ENCODE measurements at places on chromosomes 4 and X.
A peak's percentile ranks its signal among the peaks of the same experiment; 100 is the strongest.

DNA sequence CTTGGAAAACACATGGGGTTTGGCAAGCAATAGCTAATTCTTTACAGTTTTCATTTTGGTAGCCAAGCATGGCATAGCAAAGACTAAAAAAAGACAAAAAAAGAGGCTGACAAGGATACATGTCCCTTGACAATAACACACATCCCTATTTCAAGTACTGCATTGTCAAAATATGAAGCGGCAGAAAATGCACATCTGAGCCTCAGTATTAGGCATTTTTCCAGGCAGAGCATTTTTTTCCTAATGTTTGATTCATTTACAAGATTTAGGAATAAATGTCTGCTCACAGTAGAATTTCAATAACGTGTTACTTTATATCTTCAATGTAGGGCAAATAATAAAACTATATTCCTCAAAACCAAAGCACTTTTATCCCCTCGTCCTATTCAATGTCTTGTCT lies 216.3 kb upstream of the PCDH18 start:
- DNase-seq: no peak

DNA sequence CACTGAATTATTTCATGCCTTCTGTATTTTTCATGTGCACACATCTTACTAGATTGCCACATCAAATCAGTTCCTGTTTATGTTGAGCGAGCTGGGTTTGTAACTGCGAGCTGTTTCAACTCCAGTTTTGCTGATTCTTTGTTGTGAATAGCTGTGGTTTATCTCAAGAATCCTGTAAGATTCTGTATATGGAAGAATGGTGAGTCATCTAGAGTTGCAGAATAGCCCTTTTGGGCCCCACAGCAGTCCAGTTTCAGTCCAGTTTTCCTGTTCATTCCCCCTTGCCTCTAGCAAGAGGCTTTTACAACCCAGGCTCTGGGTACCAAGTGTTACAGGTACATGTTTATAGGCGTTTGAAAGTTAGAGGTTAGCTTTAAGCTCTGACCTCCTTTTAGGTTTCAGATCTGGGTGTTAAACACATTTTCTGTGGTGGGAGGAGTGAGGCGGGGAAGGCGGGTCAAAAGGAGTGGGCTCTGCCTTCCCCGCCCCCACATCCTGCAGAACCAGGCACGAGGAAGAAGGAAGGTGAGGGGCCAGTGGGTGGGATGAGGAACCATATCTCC lies 32.7 kb downstream of the TBC1D14 start:
- no peak for DNase-seq

- DNase-seq: no peak
Observed at GRCh38 chrX:153522259-153522658, 4.8 kb downstream of the ATP2B3 start.

- no peak for DNase-seq
Observed at GRCh38 chr4:25792200-25792791, 70.5 kb downstream of the SEL1L3 start.

DNA sequence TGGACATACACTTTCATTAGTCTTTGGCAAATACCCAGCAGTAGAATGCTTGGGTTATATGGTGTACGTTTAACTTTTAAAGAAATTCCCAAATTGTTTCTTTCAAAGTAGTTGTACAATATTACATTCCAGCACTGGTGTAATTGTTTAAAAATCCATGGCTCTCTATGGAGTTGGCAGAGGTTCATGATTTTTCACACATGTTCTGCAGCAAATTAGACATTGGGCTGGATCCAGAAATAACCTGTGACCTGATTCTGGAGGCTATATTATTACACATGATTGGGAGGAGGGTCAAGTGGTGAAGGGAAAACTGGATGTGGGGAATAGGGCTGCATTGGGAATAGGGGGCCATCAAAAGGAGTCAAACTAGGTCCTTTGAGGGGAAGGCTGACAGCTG lies 41.9 kb downstream of the MAMLD1 start:
- no peak for DNase-seq

- no peak for DNase-seq
Observed at GRCh38 chrX:126164226-126164625, 1.9 kb downstream of the DCAF12L2 start.

DNA sequence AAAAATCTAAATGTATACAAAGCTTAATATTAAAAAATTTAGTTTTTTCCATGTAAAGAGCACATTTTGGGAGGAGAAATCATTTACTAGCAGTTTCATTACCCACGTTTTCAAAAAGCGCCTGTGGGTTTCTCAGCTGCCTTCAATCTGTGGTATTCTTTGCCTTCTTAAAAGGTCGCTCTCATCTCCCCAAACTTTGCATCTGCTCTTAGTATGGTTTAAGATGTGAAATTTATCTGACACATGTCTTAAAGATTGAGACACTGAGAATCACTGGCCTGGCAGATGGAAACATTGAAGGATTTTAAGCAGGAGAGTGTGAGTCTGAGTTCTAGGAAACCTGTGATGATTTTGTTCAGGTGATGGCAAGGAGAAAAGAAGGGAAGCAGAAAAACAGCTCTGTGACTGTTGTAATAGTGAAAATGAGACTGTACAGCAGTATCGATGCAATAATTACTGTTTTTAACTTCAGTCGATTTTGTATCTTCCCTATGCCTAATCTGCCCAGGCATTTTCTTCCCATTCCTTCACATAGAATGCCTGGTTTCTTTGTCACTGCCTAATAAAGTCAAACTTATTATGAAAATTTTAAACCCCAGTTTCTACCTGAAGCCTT lies 75.9 kb downstream of the PAQR3 start:
- DNase-seq: no peak

- no peak for DNase-seq
Observed at GRCh38 chr4:153115322-153116290, 88.6 kb upstream of the TRIM2 start.

DNA sequence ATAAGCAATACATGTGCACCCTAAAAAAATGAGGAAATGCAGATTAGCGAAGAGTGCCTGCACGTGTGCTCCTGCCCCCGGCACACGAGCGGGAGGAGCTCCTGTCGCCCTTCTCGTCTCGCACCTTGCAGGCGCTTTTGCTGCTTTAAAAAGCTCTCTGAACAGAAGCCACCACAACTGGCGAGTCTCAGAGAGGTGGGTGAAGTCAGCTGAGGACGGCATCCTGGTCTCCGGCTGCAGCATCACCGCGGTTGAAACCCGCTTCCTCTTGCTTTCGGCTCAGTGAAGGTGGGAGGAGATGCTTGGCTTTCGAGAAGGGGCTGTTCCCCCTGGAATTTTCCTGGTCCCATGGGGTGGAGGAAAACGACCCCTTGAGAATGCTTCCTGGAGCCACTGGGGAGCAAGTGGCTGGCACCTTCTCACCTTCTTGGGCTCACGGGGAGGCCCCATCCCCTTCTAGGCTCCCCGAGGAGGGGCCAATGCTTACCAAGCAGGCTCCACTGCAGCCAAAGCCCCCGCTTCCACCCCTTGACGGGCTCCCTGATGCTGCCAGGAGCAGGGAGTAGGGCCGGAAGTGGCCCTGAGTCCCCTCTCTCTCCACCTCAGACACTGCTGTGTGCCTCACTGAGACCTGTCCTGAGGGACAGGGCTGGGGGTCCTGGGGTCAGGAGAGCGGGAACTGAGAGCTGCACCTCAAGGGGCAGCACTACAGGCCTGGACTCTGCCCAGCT lies 29.2 kb upstream of the MXD4 start:
- no peak for DNase-seq

GRCh38 chrX:43728966-43729365 lies 72.9 kb downstream of the MAOA start:
- no peak for DNase-seq

GRCh38 chr4:54625391-54625790 lies 32.4 kb upstream of the KIT start:
- no peak for DNase-seq

DNA sequence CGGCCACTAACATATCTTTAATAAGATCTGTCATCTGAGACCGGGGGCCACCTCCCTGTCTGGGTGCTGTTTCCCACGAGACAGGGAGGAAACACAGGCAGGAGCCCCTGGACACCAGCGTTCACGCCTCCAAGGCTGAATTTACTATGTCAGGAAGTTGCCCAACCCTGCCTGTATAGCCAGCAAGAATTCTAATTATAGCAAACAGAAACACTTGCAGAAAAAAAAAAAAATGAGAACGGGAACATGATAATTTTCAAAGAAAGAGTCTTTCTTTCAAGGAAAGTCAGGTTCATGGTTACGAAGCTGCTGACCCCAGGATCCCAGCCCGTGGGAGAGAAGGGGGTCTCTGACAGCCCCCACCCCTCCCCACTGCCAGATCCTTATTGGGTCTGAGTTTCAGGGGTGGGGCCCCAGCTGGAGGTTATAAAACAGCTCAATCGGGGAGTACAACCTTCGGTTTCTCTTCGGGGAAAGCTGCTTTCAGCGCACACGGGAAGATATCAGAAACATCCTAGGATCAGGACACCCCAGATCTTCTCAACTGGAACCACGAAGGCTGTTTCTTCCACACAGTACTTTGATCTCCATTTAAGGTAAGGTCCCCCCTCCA lies at the start of gene IL3RA:
IL3RA (plus strand) TSS at position 455 of the 613 bp plus-strand sequence. CDS start 4,981 bp downstream, outside the sequence.
- DNase-seq: peak; percentile 20

- no peak for DNase-seq
Observed at GRCh38 chrX:20212486-20213089, 54.1 kb downstream of the RPS6KA3 start.

GRCh38 chrX:14354521-14354920 lies 174.8 kb upstream of the GLRA2 start:
- no peak for DNase-seq

GRCh38 chr4:78293348-78293747 lies 236.2 kb downstream of the FRAS1 start:
- no peak for DNase-seq

GRCh38 chr4:38146383-38146782 lies 186.2 kb downstream of the PTTG2 start:
- DNase-seq: no peak

DNA sequence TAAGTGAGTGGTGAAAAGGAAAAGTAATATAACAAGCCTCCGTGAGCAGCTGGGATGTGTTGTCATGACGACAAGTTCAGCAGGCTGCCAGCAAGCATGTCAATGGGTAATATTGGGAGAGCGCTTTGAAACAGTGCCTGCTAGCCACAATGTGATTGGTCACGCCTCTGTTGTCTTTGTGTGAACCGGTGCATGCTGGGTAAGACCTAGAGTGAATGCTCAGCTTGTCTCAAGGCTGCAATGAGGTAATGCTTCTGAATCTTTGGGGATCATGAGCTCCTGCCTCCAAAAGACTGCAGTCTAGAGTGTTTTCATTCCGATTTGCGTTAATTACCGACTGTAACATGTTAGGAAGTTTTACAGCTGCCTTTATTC lies 54.9 kb downstream of the STOX2 start:
- peak; percentile 90 for DNase-seq

GRCh38 chrX:44698357-44698756 lies 145.5 kb upstream of the DUSP21 start:
- no peak for DNase-seq

- no peak for DNase-seq
Observed at GRCh38 chr4:141255016-141255415, 34.3 kb downstream of the ZNF330 start.

- no peak for DNase-seq
Observed at GRCh38 chr4:105352826-105353225, 121.0 kb downstream of the PPA2 start.

DNA sequence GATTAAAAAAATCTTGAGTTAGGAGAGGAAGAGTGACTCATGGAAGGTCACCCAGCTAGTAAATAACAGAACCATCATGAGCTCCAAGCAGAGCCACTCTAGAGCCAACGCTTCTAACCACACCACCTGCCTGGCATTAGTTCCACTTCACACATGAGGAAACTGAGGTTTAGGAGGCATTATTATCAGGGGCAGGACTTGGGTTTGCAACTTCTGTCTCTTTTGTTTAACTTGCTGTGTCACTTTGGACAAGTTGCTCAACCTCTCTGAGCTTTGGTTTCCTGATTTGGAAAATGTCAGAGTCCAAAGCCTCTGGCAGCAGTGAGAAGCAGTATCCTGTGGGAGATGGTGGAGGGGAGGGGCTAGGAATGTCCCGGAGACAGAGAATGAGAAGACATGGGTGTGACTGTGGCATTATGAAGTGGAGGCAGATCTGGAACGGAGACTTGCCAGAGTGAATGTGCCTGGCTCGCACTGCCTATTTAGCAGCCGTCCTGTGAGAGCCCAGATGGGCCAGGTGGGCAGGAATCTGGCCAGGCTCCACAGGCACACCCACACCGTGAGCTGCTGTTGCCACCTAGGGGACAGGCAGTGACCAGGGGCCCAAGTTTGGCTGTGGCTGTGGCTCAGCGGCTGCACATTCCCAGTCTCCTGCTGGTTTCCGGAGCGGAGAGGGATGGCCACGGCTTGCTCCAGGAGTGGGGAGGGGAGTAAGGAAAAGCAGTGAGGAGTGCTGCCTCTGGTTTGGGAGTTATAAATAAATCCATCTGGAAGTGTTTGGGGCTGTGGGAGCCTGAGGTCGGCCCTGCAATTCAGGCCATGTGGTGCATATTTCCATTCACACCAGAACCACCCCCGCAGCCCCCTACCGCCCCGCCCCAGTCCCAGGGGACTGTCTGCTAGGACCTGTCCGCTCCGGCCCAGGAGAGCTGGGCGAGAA lies 93.4 kb downstream of the NHSL2 start:
- no peak for DNase-seq

GRCh38 chr4:174259580-174259979 lies 23.9 kb downstream of the FBXO8 start:
- DNase-seq: no peak
